ENCODE measurements at places on chromosomes 11 and 22. TPM values are rescaled to one million over a fixed set of nuclear protein-coding genes. Genes with fewer than 3 reads are reported as not detected.

Gene SSTR3
- not detected for total RNA-seq

Gene DGCR6
- total RNA-seq, result 0.51 TPM

Gene SPDYC
- total RNA-seq, result not detected

Gene FAU
- 338 TPM for total RNA-seq

Gene CNTN5
- not detected for total RNA-seq

Gene MRGPRE
- 0.17 TPM for total RNA-seq

Gene LRRN4CL
- 31.5 TPM for total RNA-seq

Gene ZNF214
- 9.9 TPM for total RNA-seq

Gene AGBL2
- total RNA-seq, result 2.1 TPM

Gene MYOD1
- total RNA-seq, result not detected

Gene GALNT18
- 9.5 TPM for total RNA-seq

Gene BTG4
- total RNA-seq, result 0.33 TPM

Gene SAA4
- not detected for total RNA-seq

Gene MPZL2
- not detected for total RNA-seq

Gene UBE4A
- 37.0 TPM for total RNA-seq

Gene SPINDOC
- 10.8 TPM for total RNA-seq

Gene EXPH5
- 11.2 TPM for total RNA-seq

Gene OR8G5
- not detected for total RNA-seq

Gene PANX3
- total RNA-seq, result not detected

Gene SAA1
- total RNA-seq, result not detected

Gene CD3D
- total RNA-seq, result not detected

Gene CHKB
- total RNA-seq, result 22.8 TPM

Gene DDI1
- total RNA-seq, result not detected

Gene GAL3ST1
- total RNA-seq, result 0.17 TPM

Gene RAG2
- not detected for total RNA-seq

Gene HEPHL1
- not detected for total RNA-seq

Gene CASP12
- total RNA-seq, result 0.26 TPM

Gene TRIM68
- total RNA-seq, result 12.1 TPM

Gene RTN4R
- total RNA-seq, result 0.26 TPM

Gene RBFOX2
- total RNA-seq, result 127 TPM

Gene OR11H1
- total RNA-seq, result not detected

Gene OR8B12
- total RNA-seq, result not detected

Gene RIN1
- total RNA-seq, result 12.6 TPM

Gene OR2AG2
- total RNA-seq, result under 0.01 TPM

Gene ACRV1
- total RNA-seq, result 0.26 TPM
